Stimulated activated CD8-positive, alpha-beta memory T cell treated with anti-CD3 and anti-CD28 coated beads, Interleukin-4, amount 100 ng/mL, for 24 hours (primary cell): ENCODE measurements at places on chromosomes 2 and 18.

DNA sequence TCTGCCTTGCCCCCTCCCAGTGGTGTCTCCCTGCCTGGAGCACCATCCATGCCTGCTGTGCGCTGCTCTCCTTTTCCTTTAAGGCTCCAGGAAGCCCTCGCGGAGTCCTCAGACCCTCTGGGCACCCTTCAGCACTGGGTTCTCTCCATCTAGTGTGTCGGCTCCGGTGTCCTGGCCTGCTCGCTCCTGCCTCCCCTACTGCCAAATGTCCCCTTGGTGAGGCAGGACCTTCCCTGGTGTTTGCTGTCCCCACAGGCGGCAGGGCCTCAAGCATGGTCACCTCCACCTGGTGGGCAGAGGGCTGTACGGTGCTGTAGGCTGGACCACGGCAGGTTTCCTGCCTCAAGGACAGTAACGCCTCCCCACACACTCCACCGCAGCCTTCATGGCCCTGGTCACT, 90.2 kb downstream of the DGKD start:
- DNase-seq: no peak

DNA sequence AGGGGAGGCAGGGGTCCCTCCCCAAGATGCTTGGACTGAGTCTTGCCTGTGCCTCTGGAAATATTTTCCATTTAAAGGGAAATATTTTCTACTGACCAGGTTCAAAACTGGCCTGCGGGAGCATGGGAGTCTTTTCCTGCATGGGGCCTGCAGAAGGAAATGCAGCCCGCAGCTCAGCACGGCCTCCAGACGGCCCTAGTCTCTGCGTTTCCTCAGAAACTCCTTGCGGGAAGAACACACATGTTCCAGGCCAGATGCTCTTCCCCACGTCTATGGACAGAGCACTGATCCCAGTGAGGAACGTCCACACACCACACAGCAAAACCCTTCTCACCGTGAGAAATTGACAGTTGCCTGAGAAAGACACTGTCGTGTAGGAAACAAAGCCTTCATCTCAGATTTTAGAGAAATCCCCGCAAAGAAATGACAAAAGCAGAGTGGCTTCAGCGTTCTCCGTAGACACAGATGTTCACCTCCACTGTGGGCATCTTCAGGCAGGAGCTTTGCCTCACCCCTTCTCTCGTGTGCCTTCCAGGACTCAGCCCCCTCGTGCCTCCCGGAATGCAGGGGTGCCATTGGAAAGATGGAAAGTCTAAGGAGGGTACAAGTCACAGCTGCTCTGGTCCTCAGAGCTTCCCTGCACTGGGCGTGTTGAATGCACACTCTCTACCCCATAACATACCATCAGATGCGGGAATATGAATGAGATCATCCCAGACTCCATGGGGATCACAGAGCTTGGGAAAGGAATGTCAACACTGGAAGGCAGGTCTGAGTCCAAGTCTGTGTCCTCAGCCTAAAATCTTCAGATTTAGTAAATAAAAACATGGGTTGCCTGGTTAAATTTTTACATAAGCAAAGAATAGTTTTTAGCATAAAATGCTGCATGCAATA, 438.7 kb upstream of the SALL3 start:
- no peak for DNase-seq

- no peak for DNase-seq
These were observed 83.7 kb downstream of the TMEM18 start for GRCh38 chr2:593356-594026.

DNA sequence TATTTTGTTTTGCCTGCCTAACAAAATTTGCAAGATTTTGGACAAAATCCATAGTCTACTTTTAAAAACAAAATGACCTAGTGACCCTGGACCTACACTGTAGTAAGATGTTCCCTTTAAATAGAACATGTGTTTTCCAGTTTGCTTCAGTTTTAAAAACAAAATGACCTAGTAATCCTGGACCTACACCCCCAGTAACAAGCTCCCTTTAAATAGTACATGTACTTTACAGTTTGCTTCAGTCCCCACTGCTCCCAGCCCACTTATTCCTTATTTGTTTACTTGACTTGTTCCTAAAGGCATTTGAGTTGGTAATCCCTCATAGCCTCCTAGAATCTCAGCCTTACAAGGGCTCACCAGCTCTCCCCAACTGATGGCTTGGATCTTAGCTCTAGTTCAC, 34.5 kb upstream of the HTR2B start:
- DNase-seq: no peak

DNA sequence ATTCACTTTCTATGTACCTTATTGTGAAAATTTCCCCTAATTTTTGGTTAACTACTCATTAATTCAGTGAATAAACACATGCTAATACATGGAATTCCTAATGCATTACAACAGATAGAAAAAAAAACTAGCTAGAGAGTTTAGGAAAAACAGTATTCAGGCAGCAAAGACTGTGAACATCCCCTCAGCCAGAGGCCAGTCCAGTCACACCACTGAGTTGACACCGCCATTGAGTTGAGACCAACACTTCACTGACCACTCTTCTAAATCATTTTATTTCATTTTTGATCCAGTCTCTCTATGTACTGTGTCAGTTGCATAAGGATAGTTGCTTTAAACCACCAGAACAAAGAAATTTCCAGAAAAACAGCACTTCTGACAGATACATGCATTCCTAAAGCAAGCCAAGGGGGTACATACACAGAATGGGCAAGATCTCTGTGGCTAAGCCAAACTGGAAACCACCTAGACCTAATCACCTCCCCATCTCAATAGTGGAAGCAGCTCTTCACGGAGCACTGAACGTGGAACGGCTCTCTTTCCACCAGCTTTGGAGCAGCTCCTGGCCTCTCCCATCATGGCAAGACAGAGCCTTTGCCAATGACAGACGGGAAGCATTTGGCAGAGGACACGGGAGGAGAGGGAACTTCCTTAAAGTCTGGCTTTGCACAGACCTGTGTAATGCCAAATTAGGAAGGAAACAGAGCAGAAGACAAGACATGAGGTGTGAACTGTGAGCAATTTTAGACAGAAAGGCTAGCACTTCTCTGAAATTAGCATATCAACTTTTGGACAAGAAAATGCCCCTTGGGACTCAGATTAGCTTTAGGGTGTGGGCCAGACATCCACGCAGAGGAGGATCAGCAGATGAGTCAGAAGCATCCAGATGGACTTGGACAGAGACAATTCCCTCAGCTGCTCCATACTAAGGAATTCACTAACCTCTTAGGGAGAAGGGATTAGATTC, 36.4 kb downstream of the CACNB4 start:
- DNase-seq: no peak

- DNase-seq: no peak
These were observed 364.3 kb downstream of the RNF144A start for GRCh38 chr2:7281231-7282201.

GRCh38 chr18:55751476-55751875, 163.5 kb upstream of the TCF4 start:
- DNase-seq: no peak

DNA sequence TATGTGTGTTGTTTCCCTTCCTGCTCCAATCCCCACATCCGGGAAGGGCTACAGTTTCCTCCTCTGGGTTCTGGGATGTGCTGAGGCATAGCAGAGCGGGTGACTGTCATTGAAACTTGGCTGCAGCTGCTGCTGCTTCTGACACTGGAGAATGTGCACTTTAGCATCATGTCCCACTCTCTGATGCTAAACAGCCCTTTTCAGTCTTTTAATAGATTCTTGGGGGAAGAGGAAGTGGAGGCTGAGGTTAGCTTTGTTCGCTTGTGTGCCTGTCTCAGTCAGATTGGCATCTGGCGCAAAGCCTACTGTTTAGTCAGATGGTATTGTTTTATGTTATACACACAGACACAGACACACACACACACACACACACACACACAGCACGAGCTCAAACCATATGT, 136.5 kb upstream of the RND3 start:
- DNase-seq: no peak

DNA sequence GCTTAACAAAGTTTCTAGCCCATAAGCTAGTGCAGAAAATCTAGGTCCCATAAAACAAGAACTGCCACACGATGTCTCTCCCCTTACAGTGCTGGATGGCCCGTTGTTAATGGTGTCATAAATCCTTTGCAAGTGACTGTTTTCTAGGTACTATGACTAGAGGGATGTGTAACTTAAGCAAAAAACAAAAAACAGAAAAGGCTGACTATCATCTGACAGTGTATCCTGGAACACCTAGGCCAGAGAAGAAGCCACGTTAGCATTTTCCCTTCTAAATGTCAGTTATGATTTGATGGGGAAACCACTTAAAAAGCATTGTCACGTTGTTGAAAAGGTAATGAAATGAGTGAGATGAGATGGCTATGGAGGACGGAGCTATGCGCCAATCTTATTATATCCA, 2.4 kb downstream of the CASP8 start:
- DNase-seq: no peak
